Activated T-cell treated with anti-CD3 and anti-CD28 coated beads, Interleukin-2, amount 50 U/mL, for 24 hours (primary cell): ENCODE measurements at places on chromosomes 4 and X.
A peak's percentile ranks its signal among the peaks of the same experiment; 100 is the strongest.

GRCh38 chr4:64713256-64713840 is 304.1 kb upstream of the TECRL start:
- H3K27ac ChIP-seq, result no peak overlapping the region
- H3K36me3 ChIP-seq, result no peaks in the 10 kb centered on the region
- H3K4me3 ChIP-seq, result no peak overlapping the region
- no peaks in the 10 kb centered on the region for H3K4me1 ChIP-seq

GRCh38 chr4:113700602-113701150 is 60.9 kb downstream of the CAMK2D start:
- no peaks in the 10 kb centered on the region for H3K27me3 ChIP-seq
- peak overlapping the region; percentile 83 for H3K27ac ChIP-seq
- peaks cover 68% of the 10 kb centered on the region for H3K36me3 ChIP-seq
- no peak for DNase-seq

DNA sequence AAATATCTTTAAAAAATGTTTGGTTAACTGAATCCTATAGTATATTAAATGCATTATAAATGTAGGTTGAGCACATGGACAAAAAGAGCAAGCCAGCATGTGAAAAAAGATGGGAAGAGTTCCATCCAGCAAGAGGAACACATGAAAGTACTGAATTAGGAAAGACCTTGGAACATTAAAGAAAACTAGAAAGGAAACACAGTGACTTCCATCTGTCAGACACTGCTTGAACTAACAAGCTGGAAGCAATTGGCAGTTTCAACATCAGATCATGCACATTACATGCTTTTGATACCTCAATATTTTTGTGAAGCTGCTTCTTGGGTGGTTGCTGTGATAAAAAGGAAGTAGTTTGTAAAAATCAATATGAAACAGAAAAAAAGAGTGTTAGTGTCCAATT is 626.8 kb upstream of the GNPDA2 start:
- H3K4me1 ChIP-seq, result no peaks in the 10 kb centered on the region
- H3K4me3 ChIP-seq, result no peak overlapping the region
- no peak overlapping the region for H3K27ac ChIP-seq
- no peaks in the 10 kb centered on the region for H3K27me3 ChIP-seq
- DNase-seq, result no peak
- no peaks in the 10 kb centered on the region for H3K36me3 ChIP-seq

DNA sequence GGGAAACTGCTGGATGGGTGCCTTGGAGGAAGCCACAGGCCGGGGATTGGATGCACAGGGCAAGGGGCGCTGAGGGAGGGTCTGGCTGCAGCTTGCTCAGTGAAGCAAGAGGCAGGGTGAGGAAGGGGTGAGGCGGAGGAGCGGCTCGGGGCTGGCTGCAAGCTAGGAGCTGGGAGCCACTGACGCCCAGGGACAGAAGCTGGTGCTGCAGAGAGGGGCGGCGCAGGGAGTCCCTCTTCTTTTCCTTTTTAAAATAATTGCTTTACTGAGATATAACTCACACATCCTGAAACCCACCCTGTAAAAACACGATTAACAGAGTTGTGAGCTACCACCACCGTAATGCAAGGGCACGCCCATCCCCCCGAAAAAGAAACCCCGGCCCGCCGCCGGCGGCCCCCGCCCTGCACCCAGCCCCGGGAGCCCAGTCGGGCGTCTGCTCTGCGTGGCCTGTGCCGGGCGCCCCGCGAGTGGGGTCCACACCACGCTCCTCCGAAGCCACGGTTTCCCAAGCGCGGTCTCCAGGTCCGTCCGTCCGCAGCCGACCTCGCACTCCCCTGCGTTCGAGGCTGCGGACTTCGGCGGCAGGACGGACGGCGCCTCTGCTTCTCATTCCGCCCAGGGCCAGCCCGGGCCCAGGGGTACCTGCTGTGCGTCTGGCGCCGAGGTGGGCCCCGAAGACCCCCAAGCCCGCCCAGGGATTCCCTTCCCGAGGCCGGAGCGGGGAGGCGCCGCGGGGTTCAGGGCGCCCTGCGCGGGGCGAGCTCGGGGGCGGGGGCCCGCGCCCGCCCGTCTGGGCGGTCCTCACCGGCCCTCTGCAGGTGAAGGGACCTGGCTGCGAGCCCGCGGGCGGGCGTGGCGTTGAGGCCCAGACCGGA is 866 bp upstream of the UVSSA start:
- peak overlapping the region; percentile 85 for H3K4me3 ChIP-seq
- peaks cover 42% of the 10 kb centered on the region for H3K36me3 ChIP-seq
- DNase-seq, result peak; percentile 72
- peaks cover 55% of the 10 kb centered on the region for H3K4me1 ChIP-seq

DNA sequence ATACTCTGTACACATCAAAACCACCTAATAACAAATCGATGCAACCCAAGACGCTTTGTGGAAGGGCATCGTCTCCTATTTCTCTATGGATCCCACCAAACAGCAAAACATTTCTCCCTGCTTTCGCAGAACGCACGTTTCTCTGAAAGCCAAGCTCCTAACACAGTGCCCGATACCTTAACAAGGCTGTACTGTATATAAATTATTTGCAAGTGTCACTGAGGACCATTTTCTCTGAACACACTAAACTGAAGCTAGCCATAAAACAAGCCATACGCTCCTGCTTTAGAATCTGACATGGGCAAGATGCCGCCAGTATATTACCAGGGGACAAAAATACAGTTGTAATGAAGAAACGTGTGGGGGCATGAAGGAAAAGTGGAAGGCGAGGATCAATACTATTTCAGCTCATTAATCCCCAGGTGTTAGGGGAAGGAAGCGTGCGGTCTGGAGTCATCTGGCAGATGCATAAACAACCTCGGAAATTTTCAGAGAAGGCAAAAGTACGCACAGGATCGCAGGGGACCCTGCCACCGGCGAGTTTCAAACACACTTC is 703 bp downstream of the KCNIP4 start:
- H3K27ac ChIP-seq, result no peak overlapping the region
- peaks cover 36% of the 10 kb centered on the region for H3K27me3 ChIP-seq
- DNase-seq, result no peak
- H3K4me3 ChIP-seq, result no peak overlapping the region
- H3K4me1 ChIP-seq, result peaks cover 3% of the 10 kb centered on the region

DNA sequence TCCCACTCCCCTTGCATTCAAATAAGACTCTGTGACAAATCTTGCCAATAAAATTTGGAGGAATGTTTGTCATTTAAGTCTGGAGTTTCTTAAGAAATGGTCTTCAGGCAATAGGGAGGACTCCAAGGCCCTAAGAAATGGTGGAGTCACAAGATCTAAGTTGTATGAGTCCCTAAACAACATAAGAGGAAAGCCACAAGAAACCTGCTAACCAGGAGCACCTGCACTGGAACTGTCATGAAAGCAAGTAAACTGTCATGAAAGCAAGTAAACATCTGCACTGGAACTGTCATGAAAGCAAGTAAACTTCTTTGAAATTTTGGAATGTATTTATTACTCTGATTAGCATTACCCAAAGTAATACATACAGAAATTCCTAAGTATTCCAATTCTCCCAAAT is 3.5 kb downstream of the CNOT6L start:
- no peaks in the 10 kb centered on the region for H3K27me3 ChIP-seq
- peaks cover 65% of the 10 kb centered on the region for H3K4me1 ChIP-seq
- H3K4me3 ChIP-seq, result peak overlapping the region; percentile 39
- DNase-seq, result no peak

GRCh38 chrX:19805046-19805690 is 82.2 kb downstream of the SH3KBP1 start:
- H3K27me3 ChIP-seq, result no peaks in the 10 kb centered on the region
- H3K27ac ChIP-seq, result peak overlapping the region; percentile 81
- H3K4me1 ChIP-seq, result peaks cover 53% of the 10 kb centered on the region

DNA sequence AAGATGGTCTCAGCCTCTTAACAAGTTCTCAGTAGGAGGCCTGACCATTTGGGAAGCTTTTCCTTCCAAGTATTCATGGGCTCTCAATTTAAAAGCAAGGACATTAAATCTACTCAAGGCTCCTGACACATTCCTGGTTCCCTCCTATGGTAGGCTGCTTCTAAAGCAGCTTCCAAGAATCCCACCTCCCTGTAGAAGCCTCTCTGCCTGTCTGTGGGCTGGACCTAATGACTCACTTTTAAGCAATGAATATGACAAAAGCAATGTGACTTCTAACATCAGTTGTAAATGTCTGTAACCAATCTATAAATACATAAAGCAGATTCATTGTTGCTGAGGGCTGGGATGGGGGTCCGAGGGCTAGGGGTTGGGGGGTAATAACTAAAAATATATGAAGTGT is 99.5 kb upstream of the FAM9B start:
- H3K27me3 ChIP-seq, result no peaks in the 10 kb centered on the region
- no peak for DNase-seq
- no peak overlapping the region for H3K4me3 ChIP-seq
- H3K4me1 ChIP-seq, result peaks cover 34% of the 10 kb centered on the region
- H3K36me3 ChIP-seq, result no peaks in the 10 kb centered on the region

- no peaks in the 10 kb centered on the region for H3K27me3 ChIP-seq
- H3K36me3 ChIP-seq, result no peaks in the 10 kb centered on the region
- no peak overlapping the region for H3K4me3 ChIP-seq
- no peak for DNase-seq
Measured at GRCh38 chr4:108533245-108533844, 87.0 kb upstream of the RPL34 start.

DNA sequence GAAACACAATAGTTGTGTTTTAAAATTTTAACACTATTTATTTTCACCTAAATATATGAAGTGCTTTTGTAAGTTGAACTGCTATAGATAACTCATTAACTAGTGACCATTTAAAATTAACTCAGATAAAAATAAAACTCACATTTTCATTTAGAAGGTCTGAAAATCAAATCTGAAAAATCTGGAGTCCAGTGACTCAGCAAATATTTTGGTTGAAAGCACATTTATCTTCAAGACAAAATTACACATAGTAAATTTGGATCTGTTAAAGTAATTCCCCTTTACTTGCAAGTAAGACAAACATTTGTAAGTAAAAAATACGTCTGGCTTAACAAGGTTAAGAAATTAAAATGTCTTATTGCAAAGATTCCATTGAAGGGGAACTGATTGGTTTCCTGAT is 589.1 kb downstream of the TRIML1 start:
- H3K36me3 ChIP-seq, result no peaks in the 10 kb centered on the region
- no peak for DNase-seq
- no peak overlapping the region for H3K27ac ChIP-seq
- no peaks in the 10 kb centered on the region for H3K27me3 ChIP-seq
- no peak overlapping the region for H3K4me3 ChIP-seq

DNA sequence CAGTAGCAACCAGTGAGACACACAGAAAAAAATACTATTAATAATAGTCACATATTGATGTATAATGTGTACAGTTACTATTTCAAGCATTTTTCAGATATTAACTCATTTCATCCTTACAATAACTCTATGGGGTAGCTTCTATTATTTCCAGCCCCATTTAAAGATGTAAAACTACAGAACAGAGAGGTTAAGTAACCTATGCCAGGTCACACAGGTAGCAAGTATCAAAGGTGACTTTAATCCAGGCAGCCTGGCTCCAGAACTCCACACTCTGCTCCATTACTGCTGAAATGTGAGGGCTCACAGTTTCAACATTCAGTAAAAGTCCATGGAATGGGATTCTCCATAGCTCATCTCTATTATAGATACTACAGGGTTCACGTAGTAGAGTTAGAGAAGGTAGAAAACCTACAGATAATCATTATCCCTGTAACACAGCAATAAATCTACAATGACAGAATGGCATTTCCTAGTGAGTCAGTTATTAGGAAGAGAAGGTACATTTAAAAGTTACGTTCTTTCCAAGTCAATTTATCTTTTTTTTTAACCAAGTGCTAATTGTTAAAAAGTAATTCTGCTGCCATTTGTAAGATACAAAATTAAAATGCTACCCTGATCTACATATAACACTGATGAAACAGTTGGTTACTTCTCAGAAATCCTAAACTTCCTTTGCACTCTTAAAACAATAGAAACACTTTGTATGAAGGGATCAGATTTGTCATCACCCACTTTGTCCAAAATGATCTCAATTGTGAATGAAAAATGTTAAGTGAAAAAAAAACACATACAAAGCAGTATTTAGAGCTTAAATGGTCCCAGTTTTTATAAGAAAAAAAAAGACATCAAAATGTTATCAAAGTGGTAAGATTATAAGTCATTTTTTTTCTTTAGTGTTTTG is 18.7 kb downstream of the RELL1 start:
- no peaks in the 10 kb centered on the region for H3K27me3 ChIP-seq
- H3K4me3 ChIP-seq, result no peak overlapping the region
- DNase-seq, result no peak
- peaks cover 2% of the 10 kb centered on the region for H3K36me3 ChIP-seq

DNA sequence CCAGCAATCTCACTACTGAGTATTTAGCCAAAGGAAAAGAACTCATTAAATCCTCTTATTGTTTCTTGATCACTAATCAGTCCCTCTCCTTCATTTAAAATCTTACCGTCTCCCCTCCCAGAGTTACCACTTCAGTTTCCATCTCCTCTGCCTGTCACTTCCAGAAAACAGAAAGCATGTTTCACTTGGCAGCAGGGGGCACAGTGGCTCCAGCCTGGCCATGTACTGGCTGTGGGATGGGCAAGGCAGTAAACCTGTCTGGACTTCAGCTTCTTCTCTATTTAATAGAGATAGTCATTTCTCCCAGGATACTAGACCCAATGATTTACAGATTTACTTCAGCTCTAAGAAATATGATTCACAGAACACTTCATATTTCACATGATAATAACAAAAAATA is 63.2 kb downstream of the CD40LG start:
- no peak overlapping the region for H3K4me3 ChIP-seq
- H3K27ac ChIP-seq, result peak overlapping the region; percentile 97
- H3K4me1 ChIP-seq, result peaks cover 72% of the 10 kb centered on the region
- peaks cover 31% of the 10 kb centered on the region for H3K27me3 ChIP-seq
- H3K36me3 ChIP-seq, result peaks cover 30% of the 10 kb centered on the region

DNA sequence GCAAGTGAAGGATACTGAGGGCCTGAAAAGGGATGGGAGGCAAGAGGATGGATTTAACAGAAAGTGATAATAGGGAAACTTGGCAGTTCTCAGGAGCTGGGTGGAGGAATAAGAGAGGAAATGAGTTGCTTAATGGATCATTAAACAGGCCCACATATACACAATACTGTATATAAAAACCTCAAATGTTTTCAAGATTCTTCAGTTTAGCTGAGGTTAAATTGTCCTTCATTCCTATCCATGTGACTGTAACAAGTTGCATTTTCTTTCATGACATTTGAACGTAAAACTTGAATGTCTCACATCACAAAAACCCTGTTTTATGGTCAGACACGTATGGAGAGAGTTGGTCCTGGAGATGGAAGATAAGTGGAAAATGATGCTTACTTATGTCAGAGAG is 76.5 kb upstream of the PLAC8 start:
- no peak for DNase-seq
- no peaks in the 10 kb centered on the region for H3K4me1 ChIP-seq
- H3K27me3 ChIP-seq, result no peaks in the 10 kb centered on the region
- H3K36me3 ChIP-seq, result no peaks in the 10 kb centered on the region

DNA sequence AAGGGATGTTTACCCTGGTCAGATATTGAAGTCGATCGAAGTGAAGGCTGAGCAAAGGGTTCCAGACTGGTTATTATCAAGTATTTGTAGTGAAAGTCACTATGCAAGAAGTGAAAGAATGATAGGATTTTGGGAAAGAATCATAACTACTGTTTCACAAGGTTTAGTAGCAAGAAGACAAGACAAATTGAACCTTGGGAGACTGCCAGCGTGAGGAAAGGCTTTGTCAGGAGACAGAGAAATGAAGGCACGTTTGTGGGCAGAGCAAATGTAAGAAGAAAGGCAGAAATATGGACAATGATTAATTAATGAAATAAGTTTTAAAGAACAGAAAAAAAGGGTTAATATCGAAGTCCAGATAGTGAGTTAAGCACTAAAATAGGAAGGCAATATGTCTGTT is 456.8 kb downstream of the TRIML1 start:
- H3K4me1 ChIP-seq, result no peaks in the 10 kb centered on the region
- H3K36me3 ChIP-seq, result no peaks in the 10 kb centered on the region
- no peak overlapping the region for H3K4me3 ChIP-seq
- no peak for DNase-seq

- H3K27ac ChIP-seq, result no peak overlapping the region
- H3K36me3 ChIP-seq, result peaks cover 64% of the 10 kb centered on the region
- peaks cover 28% of the 10 kb centered on the region for H3K4me1 ChIP-seq
- no peak for DNase-seq
Measured at GRCh38 chrX:15849555-15849954, 5.1 kb downstream of the AP1S2 start.
